Sigmoid colon (tissue), 7 donors: ENCODE measurements at places on chromosomes 2 and 18. TPM values are rescaled to one million over a fixed set of nuclear protein-coding genes. Genes with fewer than 3 reads are reported as not detected.

LRATD1 gene
- 4.4 TPM for total RNA-seq

DNA sequence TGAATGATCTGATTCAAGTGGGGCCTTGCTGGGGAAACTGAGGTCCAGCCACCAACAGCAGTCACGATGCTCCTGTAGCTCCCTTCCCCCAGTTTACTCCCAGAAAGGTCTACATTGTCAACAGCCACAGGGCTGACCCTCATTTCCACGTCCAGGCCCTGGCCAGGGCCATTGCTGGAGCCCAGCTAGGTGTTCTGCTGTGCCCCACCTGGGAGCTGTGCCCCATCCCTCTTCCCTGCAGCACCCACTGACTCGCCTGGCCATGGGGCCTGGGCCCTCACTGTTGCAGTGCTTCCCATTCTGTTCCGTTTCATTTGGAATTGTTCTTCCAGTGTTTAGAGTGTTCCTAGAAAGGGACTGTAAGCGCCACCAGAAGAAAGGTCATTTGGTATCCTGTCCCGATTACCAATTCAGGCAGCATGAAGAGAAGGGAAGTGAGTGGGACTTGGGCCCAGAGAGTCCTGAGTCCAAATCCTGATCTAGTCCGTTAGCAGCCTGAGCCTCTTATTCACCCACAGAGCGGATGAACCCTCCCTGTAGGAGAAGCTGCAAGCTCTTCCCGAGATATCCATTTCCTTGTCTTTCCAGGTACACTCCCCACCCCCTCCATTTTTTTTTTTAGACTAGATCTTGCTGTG, 73.1 kb upstream of the HPCAL1 start:
- DNase-seq, result no peak

GRCh38 chr2:60028849-60029565, 524.4 kb downstream of the BCL11A start:
- DNase-seq, result no peak

ZBTB14 gene
- total RNA-seq, result 11.6 TPM

WBP1 gene
- total RNA-seq, result 89.2 TPM

DNA sequence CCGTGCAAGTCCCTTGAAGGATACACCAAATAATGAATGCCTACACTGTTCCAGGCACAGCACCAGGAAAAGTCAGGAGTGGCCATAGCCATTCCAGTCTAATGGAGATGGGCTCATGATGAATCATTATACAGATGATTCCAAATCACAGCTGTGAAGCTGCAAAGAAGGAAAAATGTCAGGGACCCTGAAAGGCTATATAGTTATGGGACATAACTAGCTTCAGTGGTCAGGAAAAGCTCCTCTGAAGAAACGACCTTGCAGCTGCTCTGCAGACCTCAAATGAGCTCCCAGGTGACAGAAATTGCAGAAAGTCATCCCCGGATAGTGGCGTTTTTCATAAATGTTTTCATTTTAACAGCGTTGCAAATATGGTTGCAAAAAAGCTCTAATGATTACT, 200.8 kb downstream of the PTGR3 start:
- no peak for DNase-seq
